ENCODE measurements at places on chromosomes 12 and 14. TPM values are rescaled to one million over a fixed set of nuclear protein-coding genes. Genes with fewer than 3 reads are reported as not detected.

GRCh38 chr12:96195845-96196451, 1.8 kb downstream of the ELK3 start:
- H3K27me3 ChIP-seq, result no peaks in the 10 kb centered on the region
- H3K36me3 ChIP-seq, result no peaks in the 10 kb centered on the region

DNA sequence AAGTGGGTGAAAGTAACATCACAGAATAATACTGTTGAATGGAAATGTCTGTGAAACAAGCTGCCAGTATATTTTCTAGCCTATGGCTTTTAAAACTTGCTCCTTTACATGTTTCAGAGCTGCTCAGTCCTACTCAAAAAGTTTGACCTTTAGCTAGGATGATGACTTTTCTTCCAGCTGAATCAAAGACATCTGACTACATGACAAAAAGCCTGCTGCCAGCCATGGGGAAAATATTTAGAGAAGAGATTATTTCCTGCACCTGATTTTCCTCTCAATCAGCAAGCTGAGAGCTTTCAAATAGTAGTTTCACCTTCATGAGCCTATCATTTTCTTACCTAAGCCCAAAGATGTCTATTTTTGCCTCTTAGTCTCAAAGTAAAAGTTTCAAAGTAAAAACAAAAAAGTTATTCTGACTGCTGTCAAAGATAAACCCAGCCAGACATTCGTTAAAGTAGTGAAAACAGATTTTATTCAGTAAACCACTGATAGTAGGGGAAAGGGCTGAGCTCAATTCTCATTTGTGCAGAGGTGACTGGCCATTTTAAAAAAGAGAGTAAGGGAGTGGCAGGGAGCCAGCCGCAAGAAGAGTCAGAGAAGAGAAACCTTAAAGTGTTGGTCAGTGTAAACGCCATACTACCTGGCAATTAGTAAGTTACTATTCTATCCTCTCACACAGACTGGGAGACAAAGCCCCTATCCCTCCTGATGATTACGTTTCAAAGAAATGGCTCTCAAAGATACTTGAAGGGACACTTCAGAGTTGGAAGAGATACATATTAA, 2.2 kb downstream of the ATP6V1D start:
- peaks cover 13% of the 10 kb centered on the region for H3K4me1 ChIP-seq
- no peak overlapping the region for H3K4me3 ChIP-seq
- DNase-seq, result no peak
- no peak overlapping the region for H3K27ac ChIP-seq

CMA1 gene
- polyA plus RNA-seq, result not detected

DNA sequence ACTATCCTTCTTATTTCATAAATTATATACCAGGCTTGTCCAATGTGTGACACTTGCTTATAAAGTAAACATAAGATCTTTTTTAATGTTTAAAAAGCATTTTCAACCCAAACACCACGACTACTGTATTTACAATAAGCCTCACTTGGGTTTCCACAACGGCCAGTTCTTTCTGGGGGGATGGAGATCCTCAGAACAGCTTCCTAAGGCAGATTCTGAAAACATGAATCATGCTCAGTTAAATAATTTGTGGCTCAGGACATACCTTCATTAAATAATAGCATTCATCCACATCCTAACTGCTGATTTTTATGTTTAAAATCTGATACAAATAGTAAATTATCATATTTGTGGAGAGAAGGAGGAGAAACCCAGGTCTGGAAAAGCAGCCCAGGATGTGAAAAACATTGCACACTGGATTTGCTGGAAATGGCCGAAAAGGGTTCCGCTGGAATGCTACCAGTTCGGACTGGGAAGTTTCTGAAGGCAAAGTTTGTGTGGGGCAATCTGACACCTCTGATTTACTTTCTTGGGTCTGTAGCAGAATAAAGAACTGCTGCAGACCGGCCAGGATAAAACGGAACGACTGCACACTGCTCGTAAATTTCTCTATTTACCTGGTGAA, 597 bp downstream of the GLT8D2 start:
- peaks cover 2% of the 10 kb centered on the region for H3K4me1 ChIP-seq
- peak overlapping the region; percentile 45 for H3K4me3 ChIP-seq
- H3K27me3 ChIP-seq, result peaks cover 24% of the 10 kb centered on the region
- H3K27ac ChIP-seq, result peak overlapping the region; percentile 45
- no peak for DNase-seq
- H3K36me3 ChIP-seq, result no peaks in the 10 kb centered on the region

GRCh38 chr12:68896881-68897540, 36.0 kb downstream of the CPM start:
- H3K36me3 ChIP-seq, result no peaks in the 10 kb centered on the region
- H3K27ac ChIP-seq, result no peak overlapping the region
- peaks cover 8% of the 10 kb centered on the region for H3K4me1 ChIP-seq
- no peak overlapping the region for H3K4me3 ChIP-seq

DNA sequence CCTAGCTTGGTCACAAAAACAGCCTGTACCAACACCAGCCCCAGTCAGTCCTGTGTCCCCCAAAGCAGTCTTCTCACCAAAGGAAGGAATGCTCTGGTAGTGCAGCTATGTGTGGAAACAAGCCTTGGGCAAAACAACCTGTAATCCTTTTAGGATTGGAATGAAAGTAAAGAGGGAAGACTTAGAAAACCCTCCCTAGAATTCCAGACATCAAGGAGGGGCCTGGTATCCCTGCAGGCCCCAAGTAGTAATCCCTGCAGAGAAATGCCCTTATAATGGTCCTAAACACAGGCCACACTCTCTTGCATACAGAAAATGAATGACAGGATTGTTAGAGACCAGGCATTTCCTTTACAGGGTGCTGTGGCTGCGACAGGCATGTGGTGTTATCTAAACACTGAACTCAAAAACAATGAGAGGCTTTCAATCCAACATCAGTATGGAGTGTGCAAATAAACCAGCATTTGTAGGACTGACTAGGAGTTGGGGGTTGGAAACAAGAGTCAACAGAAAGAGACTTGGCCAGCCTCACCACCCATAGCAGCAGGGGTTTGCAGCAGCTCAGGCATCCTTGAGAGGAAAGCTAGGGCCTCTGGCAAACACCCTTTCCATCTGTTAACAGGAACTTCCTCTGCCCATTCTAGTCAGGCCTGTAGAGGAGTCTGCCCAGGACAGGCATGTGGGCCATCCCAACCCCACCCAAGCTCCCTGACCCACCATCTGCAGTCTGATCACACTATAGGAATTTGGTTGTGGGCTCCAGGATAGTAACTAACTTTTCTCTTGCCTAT, 59.1 kb downstream of the DCAF5 start:
- peak; percentile 6 for DNase-seq
- H3K4me3 ChIP-seq, result no peak overlapping the region
- peaks cover 30% of the 10 kb centered on the region for H3K36me3 ChIP-seq
- H3K4me1 ChIP-seq, result peaks cover 9% of the 10 kb centered on the region

- H3K36me3 ChIP-seq, result no peaks in the 10 kb centered on the region
- DNase-seq, result no peak
- no peaks in the 10 kb centered on the region for H3K27me3 ChIP-seq
- peaks cover 7% of the 10 kb centered on the region for H3K4me1 ChIP-seq
These were observed at the start of gene BDKRB1 for GRCh38 chr14:96255501-96256366. TSS of gene BDKRB1 (plus strand) at chr14:96256210. CDS start at chr14:96263683, 7,473 bp downstream.

GRCh38 chr12:107515446-107515958, 170.1 kb upstream of the PWP1 start:
- no peak for DNase-seq
- H3K36me3 ChIP-seq, result no peaks in the 10 kb centered on the region
- H3K4me3 ChIP-seq, result no peak overlapping the region
- no peak overlapping the region for H3K27ac ChIP-seq
- H3K27me3 ChIP-seq, result no peaks in the 10 kb centered on the region

TPPP2 gene
- polyA plus RNA-seq, result 0.16 TPM

DNA sequence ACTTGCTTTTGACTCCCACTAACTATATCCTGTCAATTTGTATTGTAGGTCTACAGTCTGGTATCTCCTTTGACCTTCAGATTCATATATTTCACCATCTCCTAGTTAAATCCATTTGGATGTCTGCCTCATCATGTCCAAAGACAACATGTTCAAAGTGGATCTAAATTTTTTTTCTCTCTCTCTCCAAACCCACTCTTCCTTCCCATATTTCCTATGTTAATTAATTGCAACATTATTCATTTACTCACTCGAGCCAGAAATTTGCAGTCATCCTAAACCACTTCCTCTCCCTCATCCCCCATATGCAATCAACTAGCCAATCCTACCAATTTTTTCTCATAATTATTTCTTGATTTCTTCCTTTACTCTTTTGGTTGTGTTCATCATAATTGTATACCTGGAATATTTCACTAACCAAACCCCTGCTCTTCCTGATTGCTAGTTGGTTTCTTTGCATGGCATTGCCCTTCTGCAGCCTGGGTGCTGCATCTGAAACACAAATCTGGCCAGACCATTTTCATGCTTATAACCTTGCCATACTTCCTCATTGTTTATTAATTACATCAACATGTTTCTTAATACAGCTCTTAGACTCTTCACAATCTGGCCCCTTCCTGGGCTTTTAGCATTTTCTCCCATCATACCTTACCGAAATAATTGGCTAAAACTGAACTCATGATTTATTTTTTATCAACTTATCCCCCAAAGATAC, 442.2 kb downstream of the ADAMTS20 start:
- no peaks in the 10 kb centered on the region for H3K36me3 ChIP-seq
- no peak overlapping the region for H3K4me3 ChIP-seq
- H3K4me1 ChIP-seq, result no peaks in the 10 kb centered on the region
- no peak overlapping the region for H3K27ac ChIP-seq
- no peaks in the 10 kb centered on the region for H3K27me3 ChIP-seq

GPRC5A gene
- 19.4 TPM for polyA plus RNA-seq

DNA sequence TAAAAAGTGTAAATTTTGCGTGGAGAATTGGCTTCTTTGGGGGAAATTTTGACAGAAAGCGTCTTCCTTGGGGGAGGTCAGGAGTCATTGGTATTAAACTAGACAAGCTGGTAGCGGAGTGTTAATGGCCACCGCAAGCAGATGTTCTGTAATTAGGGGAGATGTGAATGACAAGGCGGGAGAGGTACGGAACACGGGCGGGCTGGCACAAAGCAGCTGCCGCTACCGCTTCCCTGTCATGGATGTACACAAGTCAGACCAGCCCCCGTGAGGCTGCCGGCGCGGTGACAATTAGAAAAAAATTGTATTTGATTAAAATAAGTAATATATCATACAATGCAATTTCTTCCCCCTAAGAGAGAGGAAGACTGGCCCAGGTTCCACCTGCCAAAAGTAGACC, 501.6 kb downstream of the VRK1 start:
- H3K27ac ChIP-seq, result no peak overlapping the region
- no peak for DNase-seq
- H3K4me3 ChIP-seq, result no peak overlapping the region
- H3K36me3 ChIP-seq, result no peaks in the 10 kb centered on the region
- peaks cover 9% of the 10 kb centered on the region for H3K27me3 ChIP-seq

KLRD1 gene
- polyA plus RNA-seq, result 2.6 TPM

GRCh38 chr14:29927376-29928116, at the start of gene PRKD1:
TSS of gene PRKD1 (minus strand) at chr14:29927847.
- DNase-seq, result peak; percentile 76
- no peaks in the 10 kb centered on the region for H3K36me3 ChIP-seq
- peaks cover 7% of the 10 kb centered on the region for H3K4me1 ChIP-seq
- peak within 1 kb of the TSS; percentile 85 for H3K4me3 ChIP-seq
- H3K27me3 ChIP-seq, result no peaks in the 10 kb centered on the region

CDCA3 gene
- 29.1 TPM for polyA plus RNA-seq

- H3K4me3 ChIP-seq, result no peak overlapping the region
- H3K27ac ChIP-seq, result no peak overlapping the region
- no peaks in the 10 kb centered on the region for H3K4me1 ChIP-seq
- no peaks in the 10 kb centered on the region for H3K36me3 ChIP-seq
- H3K27me3 ChIP-seq, result peaks cover 3% of the 10 kb centered on the region
These were observed 94.0 kb downstream of the BCAT1 start for GRCh38 chr12:24854908-24855307.

All from large intestine (tissue), 12 donors.